Activated T-cell treated with anti-CD3 and anti-CD28 coated beads, Interleukin-2, amount 50 U/mL, for 4 hours (primary cell): ENCODE measurements at places on chromosomes 5 and 9.

- DNase-seq, result no peak
Measured at GRCh38 chr5:33401482-33402390, 39.0 kb upstream of the TARS1 start.

DNA sequence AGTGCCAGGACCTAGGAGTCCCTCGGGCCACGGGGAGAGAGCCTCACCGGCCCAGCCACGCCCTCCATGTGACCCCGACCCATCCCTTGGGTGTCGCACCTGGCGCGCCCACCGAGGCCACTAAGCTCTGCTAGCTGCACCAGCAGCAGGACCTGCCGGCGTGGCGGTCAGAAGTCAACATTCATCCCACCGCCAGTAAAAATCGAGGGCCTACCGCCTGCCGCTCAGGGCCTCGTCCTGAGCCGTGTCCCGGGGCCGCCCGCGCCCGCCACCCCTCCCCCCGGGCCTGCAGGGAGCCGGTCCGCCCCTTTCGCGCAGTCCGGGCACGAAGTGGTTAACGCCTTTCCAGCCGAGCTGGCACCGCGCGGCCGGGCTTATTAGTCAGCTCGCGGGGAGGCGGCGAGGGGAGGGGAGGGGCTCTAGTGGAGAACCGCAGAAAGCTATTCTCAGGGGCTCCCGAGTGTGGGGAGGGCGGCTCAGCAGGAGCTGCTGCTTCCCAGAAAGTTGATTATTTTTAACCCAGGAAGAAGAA, 124.4 kb downstream of the C9orf50 start:
- peak; percentile 85 for DNase-seq

DNA sequence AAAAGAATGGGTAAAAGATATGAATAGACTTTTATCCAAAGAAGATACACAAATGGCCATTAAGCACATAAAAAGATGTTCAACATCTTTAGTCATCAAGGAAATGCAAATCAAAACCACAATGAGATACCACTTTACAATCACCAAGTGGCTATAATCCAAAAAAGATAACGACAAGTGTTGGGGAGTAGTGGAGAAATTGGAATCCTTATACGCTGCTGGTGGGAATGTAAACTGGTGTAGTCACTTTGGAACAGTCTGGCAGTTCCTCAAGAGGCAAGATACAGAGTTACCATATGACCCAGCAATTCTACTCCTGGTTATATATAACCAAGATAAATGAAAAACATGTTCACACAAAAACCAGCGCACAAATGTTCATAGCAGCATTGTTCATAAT, 234.9 kb downstream of the SPATA31D1 start:
- no peak for DNase-seq

DNA sequence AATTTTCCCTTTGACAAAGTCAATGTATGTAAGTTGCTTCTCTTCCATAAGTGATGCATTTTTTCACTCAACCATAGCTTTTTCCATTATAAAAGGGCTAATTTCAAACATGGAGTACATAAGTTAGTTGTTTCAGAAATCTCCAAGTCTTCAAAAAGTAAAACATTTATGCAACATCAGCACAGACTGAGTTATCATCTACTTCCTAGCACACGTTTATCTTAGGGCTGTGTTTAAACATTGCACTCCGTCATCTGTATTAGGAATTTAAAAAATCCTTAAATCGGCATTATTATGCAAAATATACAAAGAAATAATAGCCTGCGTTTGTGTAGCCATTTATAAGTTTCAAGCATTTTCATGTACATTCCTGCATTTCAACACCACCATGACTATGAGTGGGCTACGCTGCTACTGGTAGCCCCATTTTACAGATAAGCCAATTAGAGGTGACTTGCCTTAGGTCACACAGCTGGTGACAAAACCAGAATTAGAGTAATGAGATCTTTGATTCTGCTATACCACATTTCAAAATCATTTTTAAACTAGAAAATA, 43.4 kb downstream of the PTPN3 start:
- DNase-seq, result no peak

- DNase-seq, result no peak
Measured at GRCh38 chr5:113183694-113184093, 207.1 kb downstream of the DCP2 start.

- no peak for DNase-seq
Measured at GRCh38 chr5:119356612-119357188, 881 bp downstream of the TNFAIP8 start.
